ENCODE measurements at places on chromosomes 3 and 15.

DNA sequence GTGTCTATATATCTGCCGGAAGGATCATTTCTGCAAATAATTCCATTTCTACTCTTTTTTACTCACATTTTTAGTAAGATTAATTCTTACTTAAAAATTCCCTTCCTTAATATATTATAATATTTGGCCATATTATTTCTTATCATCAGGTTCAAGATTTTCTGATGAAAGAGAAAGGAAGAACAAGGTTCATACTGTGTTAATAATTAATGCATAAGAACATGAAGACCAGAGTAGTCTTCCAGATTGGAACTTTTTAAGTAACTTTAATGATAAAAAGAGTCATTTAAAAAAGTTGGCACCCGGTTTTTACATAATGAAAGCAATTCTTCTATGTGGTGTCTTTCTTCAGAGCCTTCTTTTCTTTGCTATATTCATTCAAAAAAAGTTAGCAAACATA lies 590 bp downstream of the ACKR4 start:
- peaks cover 18% of the 10 kb centered on the region for H3K4me1 ChIP-seq
- no peak for DNase-seq
- no peak overlapping the region for H3K27ac ChIP-seq
- H3K36me3 ChIP-seq = peaks cover 7% of the 10 kb centered on the region
- no peak overlapping the region for H3K4me3 ChIP-seq
- no peaks in the 10 kb centered on the region for H3K27me3 ChIP-seq

- DNase-seq = no peak
- no peak overlapping the region for H3K27ac ChIP-seq
- no peaks in the 10 kb centered on the region for H3K36me3 ChIP-seq
- H3K27me3 ChIP-seq = peaks cover 4% of the 10 kb centered on the region
- H3K4me1 ChIP-seq = no peaks in the 10 kb centered on the region
- no peak overlapping the region for H3K4me3 ChIP-seq
Measured at GRCh38 chr3:72041511-72041910, 256.6 kb upstream of the PROK2 start.

GRCh38 chr3:162166543-162166942 lies 669.9 kb downstream of the OTOL1 start:
- no peaks in the 10 kb centered on the region for H3K27me3 ChIP-seq
- no peaks in the 10 kb centered on the region for H3K4me1 ChIP-seq
- H3K4me3 ChIP-seq = no peak overlapping the region
- DNase-seq = no peak
- no peaks in the 10 kb centered on the region for H3K36me3 ChIP-seq
- no peak overlapping the region for H3K27ac ChIP-seq

- no peaks in the 10 kb centered on the region for H3K36me3 ChIP-seq
- H3K27me3 ChIP-seq = no peaks in the 10 kb centered on the region
- H3K27ac ChIP-seq = no peak overlapping the region
- H3K4me1 ChIP-seq = no peaks in the 10 kb centered on the region
Measured at GRCh38 chr3:85935171-85935570, 976.4 kb downstream of the CADM2 start.

DNA sequence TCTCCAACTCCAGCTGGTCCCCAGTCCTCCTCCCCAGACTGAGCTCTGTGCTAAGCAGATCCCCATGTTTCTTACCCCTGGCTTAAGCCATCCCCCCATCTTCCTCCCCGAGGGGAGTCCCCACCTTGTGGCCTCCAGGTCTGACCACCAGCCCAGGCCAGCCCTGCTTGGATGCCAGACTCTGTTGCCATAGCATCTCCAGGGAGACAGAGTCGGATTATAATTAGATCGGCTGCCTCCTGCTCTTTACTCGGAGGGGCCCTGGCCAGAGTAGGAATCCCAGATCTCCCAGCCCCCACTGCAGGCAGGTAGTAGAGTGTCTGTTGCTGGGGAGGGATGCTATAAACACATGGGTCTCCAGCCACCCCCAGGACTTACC lies 2.4 kb downstream of the KLHDC8B start:
- peak overlapping the region; percentile 84 for H3K4me3 ChIP-seq
- peak overlapping the region; percentile 94 for H3K27ac ChIP-seq
- DNase-seq = no peak
- peaks cover 53% of the 10 kb centered on the region for H3K36me3 ChIP-seq

- H3K27me3 ChIP-seq = no peaks in the 10 kb centered on the region
- H3K36me3 ChIP-seq = no peaks in the 10 kb centered on the region
- no peak for DNase-seq
- H3K4me1 ChIP-seq = no peaks in the 10 kb centered on the region
- H3K4me3 ChIP-seq = no peak overlapping the region
Measured at GRCh38 chr3:178586076-178586475, 49.8 kb downstream of the KCNMB2 start.

DNA sequence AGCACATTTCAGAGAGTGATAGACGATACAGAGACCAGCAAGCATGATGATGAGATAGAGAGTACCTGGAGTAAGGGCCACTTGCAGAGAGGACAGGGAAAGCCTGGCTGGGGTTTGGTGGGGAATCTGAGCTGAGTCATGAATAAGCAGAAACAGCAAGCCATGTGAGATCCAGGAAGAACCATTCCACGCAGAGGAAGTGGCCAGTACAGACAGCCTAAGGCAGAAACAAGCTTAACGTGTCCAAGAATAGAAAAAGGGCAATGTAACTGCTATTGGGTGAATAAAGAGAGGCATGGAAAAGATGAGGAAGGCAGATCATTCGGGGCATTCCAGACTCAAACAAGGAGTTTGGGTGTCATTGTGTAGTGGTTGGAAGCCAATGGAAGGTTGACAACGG lies 816.3 kb upstream of the CFAP20DC start:
- H3K27me3 ChIP-seq = no peaks in the 10 kb centered on the region
- H3K4me1 ChIP-seq = no peaks in the 10 kb centered on the region
- H3K27ac ChIP-seq = no peak overlapping the region
- no peaks in the 10 kb centered on the region for H3K36me3 ChIP-seq
- DNase-seq = no peak

GRCh38 chr15:50018491-50018890 lies 100.5 kb downstream of the ATP8B4 start:
- no peaks in the 10 kb centered on the region for H3K36me3 ChIP-seq
- no peak overlapping the region for H3K4me3 ChIP-seq
- no peaks in the 10 kb centered on the region for H3K4me1 ChIP-seq
- H3K27ac ChIP-seq = no peak overlapping the region
- H3K27me3 ChIP-seq = no peaks in the 10 kb centered on the region
- no peak for DNase-seq

- H3K27me3 ChIP-seq = peaks cover 34% of the 10 kb centered on the region
- no peak overlapping the region for H3K27ac ChIP-seq
- no peak overlapping the region for H3K4me3 ChIP-seq
- no peaks in the 10 kb centered on the region for H3K36me3 ChIP-seq
Measured at GRCh38 chr3:26627080-26627479, 4.5 kb downstream of the LRRC3B start.

DNA sequence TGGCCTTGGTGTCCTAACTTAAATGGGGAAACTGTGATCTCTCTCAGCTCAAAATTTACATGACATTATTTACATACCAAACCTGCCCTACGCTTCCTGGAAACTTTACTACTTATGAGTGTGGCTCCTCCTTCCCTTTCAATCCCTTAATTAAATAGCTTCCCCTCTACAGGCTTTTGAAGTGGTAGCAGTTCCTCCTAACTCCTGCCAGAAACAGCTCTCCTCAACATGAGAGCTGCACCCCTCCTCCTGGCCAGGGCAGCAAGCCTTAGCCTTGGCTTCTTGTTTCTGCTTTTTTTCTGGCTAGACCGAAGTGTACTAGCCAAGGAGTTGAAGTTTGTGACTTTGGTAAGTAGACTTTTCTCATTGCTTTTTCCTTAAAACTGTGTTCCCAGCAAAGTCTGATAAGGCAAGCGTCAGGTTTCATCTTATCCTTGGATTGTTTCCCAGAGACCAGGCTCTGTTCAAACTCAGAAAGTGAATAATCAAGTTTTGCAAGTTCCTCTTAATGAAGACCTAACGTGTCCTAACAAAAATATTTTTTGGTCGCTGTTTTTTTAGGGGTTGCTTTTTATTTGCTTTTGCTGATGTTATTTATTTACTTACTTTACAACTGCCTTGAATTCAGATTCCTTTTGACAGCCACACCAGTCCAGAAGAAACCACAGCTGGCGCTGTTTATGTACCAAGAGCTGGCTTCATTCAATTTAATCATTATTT lies at the start of gene ACP3:
TSS of gene ACP3 (plus strand) at position 179 of the 720 bp plus-strand sequence. CDS start at position 229, 50 bp downstream.
- H3K4me3 ChIP-seq = peak within 1 kb of the TSS; percentile 40
- H3K36me3 ChIP-seq = no peaks in the 10 kb centered on the region
- DNase-seq = no peak
- peak within 1 kb of the TSS; percentile 83 for H3K27ac ChIP-seq

DNA sequence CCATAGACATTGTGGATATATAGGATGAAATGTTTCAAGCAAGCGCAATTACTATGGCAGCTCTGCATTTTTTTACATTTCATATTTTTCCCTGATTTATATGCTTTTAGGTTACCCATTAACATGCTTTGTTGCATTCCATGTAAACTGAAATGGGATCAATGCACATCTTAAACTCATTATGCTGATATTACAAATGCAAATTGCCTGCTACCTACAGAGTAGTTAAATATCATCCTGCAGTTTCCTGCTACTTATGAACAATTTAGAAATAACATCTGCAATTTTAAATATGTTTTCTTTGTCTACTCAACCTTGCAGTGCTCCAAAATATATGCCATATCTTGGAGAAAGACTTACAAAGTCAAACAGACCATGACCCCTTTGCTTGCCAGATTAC lies 526.9 kb upstream of the NECTIN3 start:
- H3K36me3 ChIP-seq = no peaks in the 10 kb centered on the region
- H3K4me3 ChIP-seq = no peak overlapping the region
- no peak overlapping the region for H3K27ac ChIP-seq
- DNase-seq = no peak

DNA sequence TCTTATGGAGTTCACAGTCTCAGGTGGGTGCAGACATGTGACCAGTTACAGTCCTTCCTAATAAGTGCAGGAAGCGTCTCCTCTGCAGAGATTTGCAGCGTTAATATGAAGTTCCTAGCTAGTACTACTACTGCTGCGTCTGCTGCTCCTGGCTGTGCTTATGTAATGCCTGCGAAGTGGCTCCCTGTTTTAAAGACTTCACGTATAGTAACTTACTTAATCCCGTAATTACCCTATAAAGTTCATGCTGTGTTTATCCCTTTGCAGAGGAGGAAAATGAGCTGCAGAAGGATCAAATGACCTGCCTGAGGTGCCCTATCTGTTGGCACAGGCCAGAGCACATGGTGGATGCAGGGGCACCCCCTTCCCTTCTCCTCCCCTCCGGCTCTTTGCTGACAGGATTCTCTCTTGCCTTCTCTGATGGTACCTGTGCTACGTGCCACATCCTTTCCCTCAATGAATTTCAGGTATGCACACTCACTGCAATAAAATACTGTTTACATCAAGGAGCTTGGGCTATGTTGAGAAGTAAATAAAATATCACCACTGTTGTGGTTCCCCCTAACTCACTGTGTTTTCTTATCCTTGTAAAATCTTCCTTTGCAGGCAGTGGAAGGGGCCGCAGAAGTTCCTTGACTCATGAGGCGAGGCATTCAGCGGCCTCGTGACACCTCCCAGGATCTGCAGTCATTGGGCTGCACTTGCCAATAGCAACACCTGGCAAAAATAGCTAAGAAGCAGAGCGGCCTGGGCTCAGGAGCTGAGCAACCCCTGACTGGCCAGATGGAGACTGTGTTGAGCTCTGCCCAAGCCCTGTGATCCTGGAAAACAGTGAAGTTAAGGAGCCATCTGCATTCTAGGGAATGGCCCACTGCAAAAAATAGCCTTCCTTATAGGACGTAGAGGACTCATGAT lies 188.9 kb upstream of the ATP10A start:
- no peaks in the 10 kb centered on the region for H3K4me1 ChIP-seq
- H3K4me3 ChIP-seq = no peak overlapping the region

DNA sequence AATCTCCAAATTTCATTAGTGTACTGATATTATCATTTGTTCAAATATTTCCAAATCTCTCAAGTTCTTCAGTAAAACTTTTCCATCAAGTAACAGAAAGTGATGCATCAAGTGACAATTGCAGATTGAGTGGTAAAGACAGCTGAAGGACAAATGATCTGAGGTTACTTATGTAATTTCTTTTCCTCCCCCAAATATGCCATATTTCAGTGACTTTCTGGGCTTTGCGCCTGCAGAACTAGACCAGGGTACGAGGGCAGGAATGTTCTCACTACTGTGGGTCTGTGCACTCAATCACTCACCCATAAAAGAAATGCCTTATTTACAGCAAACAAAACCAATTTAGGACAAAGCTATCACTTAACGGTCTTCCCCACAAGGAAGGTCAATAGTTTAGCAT lies 4.7 kb downstream of the SUCLG2 start:
- no peaks in the 10 kb centered on the region for H3K27me3 ChIP-seq
- no peak overlapping the region for H3K4me3 ChIP-seq
- no peak for DNase-seq
- H3K36me3 ChIP-seq = no peaks in the 10 kb centered on the region
- no peak overlapping the region for H3K27ac ChIP-seq

GRCh38 chr15:78641749-78642275 lies 802 bp upstream of the CHRNB4 start:
- no peak overlapping the region for H3K27ac ChIP-seq
- no peak for DNase-seq
- H3K27me3 ChIP-seq = peaks cover 28% of the 10 kb centered on the region
- no peak overlapping the region for H3K4me3 ChIP-seq
- peaks cover 13% of the 10 kb centered on the region for H3K4me1 ChIP-seq
- no peaks in the 10 kb centered on the region for H3K36me3 ChIP-seq

DNA sequence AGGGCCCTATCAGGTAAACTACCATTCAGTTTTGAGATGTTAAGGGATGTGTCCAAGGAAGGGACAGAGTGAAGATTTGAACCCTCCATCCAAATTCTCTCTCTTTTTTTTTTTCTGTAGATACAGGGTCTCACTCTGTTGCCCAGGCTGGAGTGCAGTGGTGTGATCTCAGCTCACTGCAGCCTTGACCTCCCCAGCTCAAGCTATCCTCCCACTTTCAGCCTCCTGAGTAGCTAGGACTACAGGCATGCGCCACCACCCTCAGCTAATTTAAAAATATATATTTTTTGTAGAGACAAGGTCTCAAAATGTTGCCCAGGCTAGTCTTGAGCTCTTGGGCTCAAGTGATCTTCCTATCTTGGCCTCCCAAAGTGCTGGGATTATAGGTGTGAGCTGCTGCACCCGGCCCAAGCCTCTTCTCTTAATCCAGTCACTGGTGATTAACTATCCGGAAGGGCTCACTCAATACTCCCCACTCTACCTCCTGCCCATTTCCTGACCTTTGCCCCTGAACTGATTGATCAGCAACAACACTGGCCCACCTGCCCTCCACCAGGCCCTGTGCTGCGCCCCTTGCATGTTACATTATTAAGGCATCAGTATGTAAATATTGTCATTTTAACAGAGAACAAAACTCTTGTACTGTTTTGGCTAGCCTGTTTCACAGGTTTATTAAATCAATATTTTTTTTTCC lies 164.7 kb downstream of the CTNNB1 start:
- no peak overlapping the region for H3K27ac ChIP-seq
- no peak for DNase-seq
- H3K36me3 ChIP-seq = no peaks in the 10 kb centered on the region
- H3K4me3 ChIP-seq = no peak overlapping the region

GRCh38 chr15:71485094-71485693 lies 325.2 kb upstream of the NR2E3 start:
- H3K4me3 ChIP-seq = no peak overlapping the region
- H3K36me3 ChIP-seq = no peaks in the 10 kb centered on the region

GRCh38 chr3:194667363-194667762 lies 4.6 kb downstream of the LSG1 start:
- peaks cover 68% of the 10 kb centered on the region for H3K36me3 ChIP-seq
- no peak for DNase-seq
- no peak overlapping the region for H3K27ac ChIP-seq

Measured in esophagus squamous epithelium (tissue), 5 donors.